CD8-positive, alpha-beta T cell (primary cell): ENCODE measurements at places on chromosomes 7 and 10.

DNA sequence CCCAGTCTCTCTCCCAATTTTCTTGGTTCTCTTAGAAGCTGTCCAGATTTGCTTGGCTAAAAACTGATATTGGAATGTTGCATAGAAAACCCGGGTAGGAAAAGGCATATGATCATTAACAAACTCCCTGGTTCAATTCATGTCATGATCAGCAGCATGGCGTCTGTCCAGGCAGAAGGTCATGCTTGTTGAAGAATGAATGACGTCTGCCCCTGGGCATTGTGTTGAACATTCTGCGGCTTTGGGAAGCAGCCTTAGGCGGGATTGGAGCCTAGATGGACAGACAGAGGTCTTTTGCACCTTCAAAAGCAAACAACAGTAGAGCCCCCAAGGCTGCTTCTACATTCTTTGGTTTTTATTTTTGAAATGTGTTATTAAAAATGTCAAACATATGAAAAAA is 7.7 kb upstream of the MINDY3 start:
- DNase-seq, result no peak

- no peak for DNase-seq
Observed at GRCh38 chr7:22612776-22613175, 112.8 kb upstream of the STEAP1B start.

DNA sequence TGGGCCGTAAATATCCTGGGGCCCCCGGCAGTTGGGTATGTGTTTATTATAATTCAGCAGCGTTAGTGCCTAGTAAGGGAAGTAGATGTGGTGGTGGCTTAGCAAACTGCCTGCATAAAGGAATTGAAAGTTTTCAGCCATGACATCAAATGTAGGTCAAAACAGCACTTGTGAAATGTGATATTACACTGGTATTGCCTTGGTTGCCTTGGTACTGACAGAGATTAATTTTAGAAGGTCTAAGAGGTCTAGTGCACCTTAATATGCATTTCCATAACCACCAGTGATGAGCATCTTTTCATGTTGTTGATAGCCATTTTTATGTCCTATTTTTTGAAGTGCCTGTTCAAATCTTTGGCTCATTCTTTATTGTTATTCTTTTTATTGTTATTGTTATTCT is 50.1 kb downstream of the VWC2 start:
- DNase-seq, result no peak

- no peak for DNase-seq
Observed at GRCh38 chr7:45626441-45627430, 52.6 kb downstream of the ADCY1 start.

DNA sequence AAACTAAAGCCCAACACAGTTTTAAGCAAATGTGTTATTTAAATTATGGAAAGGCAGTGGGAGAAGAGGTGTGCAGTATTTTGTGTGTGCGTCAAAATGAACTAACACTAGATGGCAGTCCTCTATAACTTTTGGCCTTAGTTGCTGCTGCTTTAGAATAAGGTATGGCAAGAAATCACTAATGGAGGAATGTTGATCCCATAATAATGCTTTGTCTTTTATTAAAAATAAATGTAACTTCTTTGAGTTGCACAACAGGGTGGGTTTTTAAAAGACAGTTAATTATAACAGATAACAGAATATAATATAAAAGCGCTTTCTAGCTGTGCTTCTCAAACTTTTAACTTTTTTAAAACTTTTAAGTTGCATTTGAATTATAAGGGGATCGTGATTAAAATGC is 56.4 kb downstream of the BBS9 start:
- DNase-seq, result no peak
